ENCODE measurements at places on chromosomes 3 and 15.

GRCh38 chr15:69561071-69561784, 108.6 kb downstream of the RPLP1 start:
- no peak for DNase-seq

GRCh38 chr15:50280271-50280670, 14.7 kb upstream of the HDC start:
- DNase-seq, result no peak

GRCh38 chr3:61926923-61927322, 365.6 kb downstream of the PTPRG start:
- no peak for DNase-seq

GRCh38 chr3:48765376-48765775, 48.4 kb upstream of the IP6K2 start:
- DNase-seq, result no peak

GRCh38 chr15:77387365-77388105, 32.4 kb downstream of the PEAK1 start:
- DNase-seq, result no peak

- no peak for DNase-seq
These were observed 141.9 kb downstream of the NSMCE3 start for GRCh38 chr15:29127506-29128430.
